ENCODE measurements at places on chromosomes 12 and 14.

DNA sequence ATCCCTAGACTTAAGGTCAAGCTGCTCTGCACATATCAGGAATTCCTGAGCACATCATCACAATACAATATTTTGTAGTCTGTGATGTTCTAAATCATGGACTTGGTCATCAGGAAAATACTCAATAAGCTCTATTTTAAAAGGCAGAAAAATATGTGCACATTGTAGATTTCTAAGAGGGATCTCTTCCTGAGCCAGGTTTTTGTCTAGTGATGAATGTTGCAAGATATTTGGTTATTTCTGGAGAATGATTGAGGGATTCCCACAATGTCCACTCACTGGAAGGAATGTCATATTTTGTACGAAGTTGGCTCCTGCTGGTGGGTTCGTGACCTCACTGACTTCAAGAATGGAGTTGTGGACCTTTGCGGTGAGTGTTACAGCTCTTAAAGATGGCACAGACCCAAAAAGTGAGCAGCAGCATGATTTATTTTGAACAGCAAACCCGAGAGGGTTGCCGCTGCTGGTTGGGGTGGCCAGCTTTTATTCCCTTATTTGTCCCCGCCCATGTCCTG, 300.9 kb upstream of the DCN start:
- H3K36me3 ChIP-seq: no peaks in the 10 kb centered on the region
- no peak overlapping the region for H3K27ac ChIP-seq
- H3K4me1 ChIP-seq: no peaks in the 10 kb centered on the region
- H3K4me3 ChIP-seq: no peak overlapping the region

DNA sequence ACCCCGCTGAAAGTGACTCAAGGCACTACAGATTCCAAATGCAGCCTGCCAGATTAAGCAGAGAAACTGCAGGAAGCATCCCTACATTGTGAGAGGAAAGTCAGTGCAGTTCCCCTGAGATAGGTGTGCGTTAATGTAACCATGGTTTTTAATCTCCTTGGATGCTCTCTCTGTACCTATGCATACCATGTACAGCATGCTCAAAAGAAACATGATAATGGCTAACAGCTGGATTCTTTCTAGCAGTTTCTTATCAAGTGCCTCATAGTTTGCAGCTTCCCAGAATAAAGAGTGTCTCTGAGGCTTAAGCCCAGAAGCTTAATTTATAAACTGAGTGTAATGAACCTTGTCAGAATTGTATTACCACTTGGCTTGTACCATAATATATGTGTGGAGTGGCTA, 17.1 kb upstream of the MDM1 start:
- DNase-seq: no peak
- peaks cover 16% of the 10 kb centered on the region for H3K27me3 ChIP-seq
- H3K4me1 ChIP-seq: peaks cover 22% of the 10 kb centered on the region
- no peaks in the 10 kb centered on the region for H3K36me3 ChIP-seq
- no peak overlapping the region for H3K27ac ChIP-seq

DNA sequence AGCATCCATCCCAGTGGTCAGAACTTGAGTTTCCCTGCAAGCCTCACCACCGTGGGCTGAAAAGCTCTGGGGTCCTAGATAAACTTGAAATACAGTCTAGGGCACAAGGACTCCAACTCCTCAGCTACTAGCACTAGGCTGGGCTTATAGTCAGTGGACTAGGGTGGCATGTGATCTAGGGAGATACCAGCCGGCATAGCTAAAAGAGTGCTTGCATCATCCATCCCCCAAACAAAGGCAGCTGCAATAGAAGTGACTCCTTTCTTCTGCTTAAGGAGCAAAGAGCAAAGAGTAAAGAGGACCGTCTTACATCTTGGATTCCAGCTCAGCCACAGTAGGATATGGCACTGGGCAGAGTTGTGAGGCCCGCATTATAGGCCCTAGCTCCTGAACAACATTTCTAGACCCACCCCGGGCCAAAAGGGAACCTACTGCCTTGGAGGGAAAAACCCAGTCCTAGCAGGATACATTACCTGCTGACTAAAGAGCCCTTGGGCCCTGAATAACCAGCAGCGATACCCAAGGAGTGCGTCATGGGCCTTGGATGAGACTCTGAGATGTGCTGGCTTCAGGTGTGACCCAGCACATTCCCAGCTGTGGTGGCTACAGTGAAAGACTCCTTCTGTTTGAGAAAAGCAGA, 17.9 kb upstream of the SOS2 start:
- H3K4me1 ChIP-seq: no peaks in the 10 kb centered on the region
- no peak for DNase-seq
- H3K4me3 ChIP-seq: no peak overlapping the region
- peaks cover 22% of the 10 kb centered on the region for H3K36me3 ChIP-seq
- H3K27ac ChIP-seq: no peak overlapping the region

GRCh38 chr12:76143343-76144244, 59.1 kb upstream of the NAP1L1 start:
- H3K27me3 ChIP-seq: no peaks in the 10 kb centered on the region
- peaks cover 23% of the 10 kb centered on the region for H3K4me1 ChIP-seq
- H3K4me3 ChIP-seq: no peak overlapping the region
- no peaks in the 10 kb centered on the region for H3K36me3 ChIP-seq
- peak overlapping the region; percentile 9 for H3K27ac ChIP-seq

- peak; percentile 83 for DNase-seq
- H3K36me3 ChIP-seq: peaks cover 1% of the 10 kb centered on the region
These were observed 15.5 kb downstream of the EMP1 start for GRCh38 chr12:13211859-13212664.

- no peaks in the 10 kb centered on the region for H3K27me3 ChIP-seq
- no peak overlapping the region for H3K4me3 ChIP-seq
- no peaks in the 10 kb centered on the region for H3K36me3 ChIP-seq
- H3K27ac ChIP-seq: no peak overlapping the region
These were observed 561.3 kb downstream of the C12orf50 start for GRCh38 chr12:87467936-87468335.

DNA sequence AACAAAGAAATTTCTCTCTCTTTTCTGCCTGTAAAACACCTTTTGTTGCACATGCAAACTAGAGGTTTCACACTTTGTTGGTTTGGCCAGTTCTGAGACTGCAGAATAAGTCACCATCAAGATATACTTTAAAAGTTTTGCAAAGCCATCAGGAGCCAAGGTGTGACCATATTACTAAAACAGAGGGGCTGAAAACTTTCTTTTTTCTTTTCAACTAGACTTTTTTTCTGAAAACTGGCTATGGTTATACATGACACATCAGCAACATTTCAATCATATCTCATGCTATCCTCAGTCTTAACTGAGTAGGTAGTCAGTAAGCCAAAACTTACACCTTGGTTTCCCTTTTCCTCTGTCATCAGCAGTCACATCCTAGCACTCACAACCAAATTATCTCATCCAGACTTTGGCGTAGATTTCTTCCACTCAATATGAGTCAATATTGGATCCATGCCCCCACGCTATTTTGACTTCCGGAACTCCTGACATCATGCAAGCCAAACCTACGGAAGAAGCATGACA, 4.1 kb upstream of the IFNG start:
- H3K27ac ChIP-seq: no peak overlapping the region
- H3K4me1 ChIP-seq: peaks cover 18% of the 10 kb centered on the region
- no peak for DNase-seq
- no peaks in the 10 kb centered on the region for H3K36me3 ChIP-seq
- H3K4me3 ChIP-seq: no peak overlapping the region

- no peak overlapping the region for H3K27ac ChIP-seq
- H3K36me3 ChIP-seq: no peaks in the 10 kb centered on the region
- no peak overlapping the region for H3K4me3 ChIP-seq
- H3K27me3 ChIP-seq: no peaks in the 10 kb centered on the region
- DNase-seq: no peak
These were observed 93.9 kb downstream of the CALM1 start for GRCh38 chr14:90490720-90491050.

DNA sequence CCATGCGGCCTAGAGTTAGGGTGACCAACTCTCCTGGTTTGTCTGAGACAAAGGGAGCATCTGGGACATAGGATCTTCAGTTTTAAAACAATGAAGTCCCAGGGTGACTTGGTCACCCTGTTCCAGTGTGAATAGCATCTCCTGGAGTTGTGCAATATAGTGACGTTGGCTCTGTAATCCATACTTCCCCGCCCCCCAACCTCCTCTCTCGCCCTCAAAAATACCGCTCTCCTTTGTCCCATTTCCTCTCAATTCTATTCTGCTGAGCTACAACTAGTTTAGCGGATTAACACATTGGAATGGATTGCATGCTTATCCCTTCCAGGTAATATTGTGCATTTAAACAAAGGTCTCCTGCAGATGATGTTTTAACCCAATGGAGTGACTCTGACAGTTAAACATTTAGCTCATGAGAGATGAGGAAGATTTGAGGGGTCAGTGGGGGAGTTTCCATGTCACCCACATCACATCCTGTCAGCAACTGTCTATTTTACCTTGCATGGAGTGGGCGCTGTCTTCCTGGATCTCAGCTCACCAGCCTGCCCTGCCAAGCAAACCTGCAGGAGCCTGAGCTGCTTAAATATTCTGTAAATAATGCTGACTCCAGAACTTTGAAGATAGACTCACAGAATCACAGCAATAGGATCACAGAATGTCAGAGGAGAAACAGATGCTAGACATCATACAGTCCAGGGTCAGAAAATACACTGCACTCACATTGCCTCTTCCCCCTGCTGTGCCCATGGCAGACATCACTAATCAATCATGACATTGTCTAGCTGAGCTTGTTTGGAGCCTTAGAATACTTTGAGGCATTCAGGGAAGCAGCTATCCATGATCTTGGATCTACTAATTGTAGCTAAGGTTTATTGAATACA, 43.0 kb downstream of the MAP1LC3B2 start:
- no peak overlapping the region for H3K4me3 ChIP-seq
- H3K27ac ChIP-seq: no peak overlapping the region
- peaks cover 27% of the 10 kb centered on the region for H3K27me3 ChIP-seq
- no peaks in the 10 kb centered on the region for H3K36me3 ChIP-seq
- H3K4me1 ChIP-seq: peaks cover 31% of the 10 kb centered on the region

GRCh38 chr14:39109893-39110715, 4.0 kb upstream of the GEMIN2 start:
- no peak overlapping the region for H3K4me3 ChIP-seq
- no peaks in the 10 kb centered on the region for H3K36me3 ChIP-seq
- no peak overlapping the region for H3K27ac ChIP-seq
- H3K4me1 ChIP-seq: peaks cover 32% of the 10 kb centered on the region
- peaks cover 6% of the 10 kb centered on the region for H3K27me3 ChIP-seq
- DNase-seq: no peak

GRCh38 chr12:93784339-93785086, 107.3 kb downstream of the CRADD start:
- H3K4me3 ChIP-seq: peak overlapping the region; percentile 17
- peak overlapping the region; percentile 84 for H3K27ac ChIP-seq
- DNase-seq: peak; percentile 69

DNA sequence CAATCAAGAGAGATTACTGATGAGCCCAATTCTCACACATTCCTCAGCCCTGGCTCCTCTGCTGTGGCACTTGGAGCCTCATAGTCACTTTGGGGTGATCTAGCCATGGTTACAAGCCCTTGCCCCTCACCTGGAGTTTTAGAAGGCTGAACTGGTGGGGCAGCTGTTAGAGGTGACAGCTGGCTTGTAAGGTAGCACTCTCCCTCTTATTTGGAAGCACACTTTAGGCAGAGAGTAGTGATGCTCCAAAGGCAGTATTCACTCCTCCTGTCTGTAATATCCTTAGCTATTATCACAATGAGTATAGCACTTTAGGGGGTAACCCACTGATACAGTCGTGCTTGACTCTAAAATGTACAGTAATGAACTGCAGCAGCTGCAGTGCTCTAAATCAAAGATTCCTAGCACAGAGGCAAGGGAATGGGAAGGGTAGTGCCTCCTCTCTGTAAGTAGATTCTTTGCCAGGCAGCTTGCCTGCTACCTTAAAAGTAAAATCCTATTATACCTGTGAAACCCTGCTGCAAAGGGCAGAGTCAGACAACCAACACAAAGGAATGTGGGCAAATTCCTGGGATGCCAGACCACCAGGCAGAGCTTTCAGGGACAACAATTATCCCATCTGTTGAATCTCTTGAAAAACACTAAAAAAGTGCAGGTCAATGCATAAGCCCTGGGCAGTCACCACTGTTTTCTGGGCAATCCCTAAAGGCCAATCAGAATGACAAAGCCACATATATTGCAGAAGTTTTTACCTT, 336.3 kb downstream of the NOVA1 start:
- no peaks in the 10 kb centered on the region for H3K27me3 ChIP-seq
- DNase-seq: no peak
- H3K4me3 ChIP-seq: no peak overlapping the region
- H3K36me3 ChIP-seq: no peaks in the 10 kb centered on the region

- no peaks in the 10 kb centered on the region for H3K36me3 ChIP-seq
- DNase-seq: no peak
- H3K4me3 ChIP-seq: no peak overlapping the region
- H3K27me3 ChIP-seq: peaks cover 9% of the 10 kb centered on the region
These were observed 393.5 kb downstream of the NOVA1 start for GRCh38 chr14:26204366-26204727.

- H3K4me3 ChIP-seq: no peak overlapping the region
- no peak for DNase-seq
- H3K27ac ChIP-seq: no peak overlapping the region
- no peaks in the 10 kb centered on the region for H3K27me3 ChIP-seq
- H3K4me1 ChIP-seq: no peaks in the 10 kb centered on the region
These were observed 438.8 kb downstream of the EGLN3 start for GRCh38 chr14:33511851-33512640.

GRCh38 chr14:76525106-76525821, 149.3 kb downstream of the ESRRB start:
- H3K27ac ChIP-seq: no peak overlapping the region
- H3K36me3 ChIP-seq: no peaks in the 10 kb centered on the region
- H3K27me3 ChIP-seq: peaks cover 10% of the 10 kb centered on the region
- no peaks in the 10 kb centered on the region for H3K4me1 ChIP-seq

- H3K4me3 ChIP-seq: no peak overlapping the region
- H3K27me3 ChIP-seq: no peaks in the 10 kb centered on the region
- no peaks in the 10 kb centered on the region for H3K36me3 ChIP-seq
- H3K27ac ChIP-seq: no peak overlapping the region
These were observed 389.8 kb downstream of the ETNK1 start for GRCh38 chr12:23014749-23015148.

DNA sequence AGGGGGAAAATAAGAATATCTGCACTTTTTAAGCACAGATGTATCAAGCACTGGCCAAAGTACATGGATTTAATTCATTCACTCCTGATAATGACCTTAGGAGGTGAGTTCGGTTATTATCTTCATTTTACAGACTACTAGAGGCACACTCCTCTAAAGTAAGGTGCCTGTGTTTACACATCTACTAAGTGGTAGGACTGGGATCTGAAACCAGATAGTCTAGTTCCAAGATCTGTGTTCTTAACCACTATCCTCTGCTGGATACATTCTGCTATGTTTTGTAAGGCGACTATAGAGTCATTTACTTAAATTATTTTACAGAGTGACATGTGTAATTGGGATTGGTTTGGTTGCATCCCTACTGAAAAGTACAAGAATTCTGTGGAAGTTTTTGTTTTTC, 175.3 kb downstream of the ESR2 start:
- H3K4me1 ChIP-seq: peaks cover 7% of the 10 kb centered on the region
- no peak overlapping the region for H3K27ac ChIP-seq
- no peak for DNase-seq
- H3K36me3 ChIP-seq: peaks cover 64% of the 10 kb centered on the region

Data from activated naive CD4-positive, alpha-beta T cell treated with anti-CD3 and anti-CD28 coated beads, Interleukin-2, amount 10 ng/mL, durations not matched to agents 7 days and 5 days (primary cell).